ENCODE measurements at places on chromosomes 7 and 10.

DNA sequence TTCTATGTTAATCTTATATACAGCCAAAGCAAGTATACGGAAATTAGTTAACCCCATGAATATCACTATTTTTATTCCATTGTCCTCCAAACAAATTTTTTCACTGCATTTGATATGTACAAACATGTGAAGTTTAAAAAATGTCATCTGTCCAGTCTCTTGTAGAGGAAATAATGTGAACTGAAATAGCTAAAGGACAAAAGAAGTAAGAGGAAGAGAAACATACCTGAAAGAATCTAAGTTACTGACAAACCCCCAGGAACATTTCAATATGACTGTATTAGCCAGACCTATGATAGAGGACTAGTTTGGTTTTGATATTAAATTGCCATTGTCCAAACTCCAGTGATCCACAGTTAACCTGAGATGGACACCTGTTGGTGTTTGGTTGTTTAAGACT, 80.6 kb downstream of the NRCAM start:
- DNase-seq = no peak

DNA sequence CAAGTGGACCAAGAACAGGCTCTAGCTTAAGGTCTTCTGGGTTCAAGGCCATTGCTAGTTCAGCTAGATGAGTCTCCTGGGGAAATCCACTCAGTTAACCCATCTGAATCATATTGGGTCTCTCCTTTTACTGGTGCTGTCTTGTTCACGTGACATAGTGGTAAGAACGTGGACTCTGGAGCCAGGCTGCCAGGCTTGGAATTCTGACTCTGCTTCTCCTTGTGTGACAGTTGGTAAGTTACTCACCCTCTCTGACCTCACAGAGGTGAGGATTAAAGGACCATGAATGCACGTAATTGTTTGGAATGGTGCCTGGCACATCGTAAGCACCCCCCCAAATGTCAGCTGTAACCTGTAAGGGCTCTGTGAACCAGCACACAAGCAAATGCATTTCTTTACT, 9.7 kb upstream of the CALU start:
- no peak for DNase-seq

GRCh38 chr7:132072873-132073272, 503.4 kb downstream of the PLXNA4 start:
- DNase-seq = no peak

DNA sequence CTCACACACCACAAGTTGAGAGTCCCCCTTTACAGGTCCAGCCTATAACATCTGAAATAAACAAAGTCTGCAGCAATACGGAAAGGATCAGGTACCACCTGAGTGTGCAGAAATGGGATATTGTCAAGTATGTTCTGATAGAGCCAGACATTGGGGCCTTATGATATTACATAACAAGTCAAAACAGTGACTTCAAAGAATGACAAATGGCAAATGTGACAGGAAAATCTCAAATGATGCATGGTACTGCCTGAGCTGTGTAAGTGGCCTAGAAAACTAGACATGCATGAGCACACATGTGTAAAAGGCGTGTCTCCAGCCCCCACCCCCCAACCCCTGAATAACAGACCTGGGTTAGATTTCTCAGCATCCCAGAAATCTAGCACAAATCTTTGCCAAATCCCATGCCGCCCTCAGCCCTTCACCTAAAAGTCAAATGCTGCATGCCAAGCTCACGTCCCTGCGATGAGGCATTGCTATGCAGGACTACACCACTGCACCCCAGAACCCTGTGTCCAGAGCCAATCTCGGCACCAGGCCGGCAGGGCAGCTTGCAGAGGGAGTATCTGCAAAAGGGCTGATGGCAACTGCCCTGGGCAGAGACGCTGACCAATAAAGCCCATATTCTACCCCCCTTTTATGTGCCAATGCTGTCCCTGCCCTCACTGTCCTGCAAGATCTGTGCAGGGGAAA, 58.8 kb downstream of the PRKAG2 start:
- no peak for DNase-seq

DNA sequence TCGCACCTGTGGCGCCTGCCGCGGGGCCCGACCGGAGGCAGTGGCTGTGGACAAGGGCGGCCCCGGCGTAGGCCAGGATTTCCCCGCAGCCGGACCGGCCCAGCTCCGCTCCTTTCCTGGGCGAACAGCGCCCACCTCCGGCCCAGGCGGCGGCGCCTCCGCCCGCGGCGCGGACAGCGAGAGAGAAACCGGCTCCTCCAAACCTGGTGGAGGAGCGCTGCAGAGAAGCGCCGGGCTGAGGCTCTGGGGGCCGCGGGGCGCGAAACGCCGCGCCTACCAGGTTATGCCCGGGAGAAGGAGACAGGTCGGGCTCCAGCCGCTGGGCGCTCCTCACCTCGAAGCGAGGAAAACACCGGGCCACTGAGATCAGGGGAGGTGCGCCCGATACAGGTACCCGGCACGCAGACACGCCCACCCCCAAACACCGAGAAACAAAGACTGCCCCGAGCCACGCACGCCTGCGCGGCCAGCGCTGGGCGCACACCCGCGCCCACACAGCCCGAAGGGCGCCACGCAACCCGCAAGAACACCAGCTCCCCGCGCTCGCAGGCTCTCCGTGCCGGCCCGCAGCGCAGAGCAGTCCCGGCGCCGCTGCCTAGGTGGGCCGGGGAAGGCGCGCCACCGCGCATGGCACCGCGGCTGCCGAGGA, 3.3 kb downstream of the GRID1 start:
- peak; percentile 27 for DNase-seq

DNA sequence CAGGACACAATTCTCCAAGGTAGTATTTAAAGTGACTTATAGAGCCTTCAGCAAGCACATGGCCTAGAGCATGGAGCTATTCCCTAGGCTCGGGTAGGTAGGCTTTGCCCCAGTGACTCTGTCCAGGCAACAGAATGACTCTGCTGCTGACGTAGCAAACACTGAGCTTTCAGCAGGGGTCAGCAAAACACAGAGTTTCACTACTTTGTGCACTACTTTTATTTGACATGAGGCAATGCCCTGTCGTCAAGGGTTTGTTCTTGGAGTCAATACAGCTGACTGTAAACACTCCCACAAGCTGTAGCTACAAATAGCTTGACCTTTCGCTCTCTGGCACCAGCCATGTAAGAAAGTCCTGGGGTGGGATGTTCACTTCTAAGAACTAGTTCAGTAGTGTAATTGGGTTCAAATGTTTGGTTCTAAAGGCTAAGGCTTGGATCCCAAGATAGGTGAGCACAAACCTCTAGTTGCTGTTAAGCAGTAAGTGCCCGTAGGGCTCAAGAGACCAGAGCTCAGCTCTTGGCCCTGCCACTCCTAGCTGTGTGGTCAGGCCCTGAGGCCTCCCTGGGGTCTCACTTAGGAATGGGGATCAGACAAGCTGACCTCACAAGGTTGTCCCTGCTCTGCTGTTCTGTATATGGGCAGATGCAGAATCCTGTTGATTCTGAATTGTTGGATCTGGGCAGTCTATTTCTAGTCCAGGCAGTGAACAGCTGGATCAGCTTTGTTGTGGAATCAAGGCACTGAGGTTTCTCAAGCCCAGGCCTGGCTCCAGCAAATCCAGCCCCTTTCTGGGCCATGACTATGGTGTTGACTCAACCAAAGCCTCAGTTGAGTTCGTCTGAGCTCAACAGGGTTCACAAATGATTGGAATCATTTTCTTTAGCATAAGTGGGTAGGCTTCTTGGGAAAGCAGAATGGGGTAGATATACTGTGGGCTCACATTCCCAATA, 10.7 kb downstream of the NODAL start:
- no peak for DNase-seq

GRCh38 chr7:79212334-79212733, 241.1 kb downstream of the MAGI2 start:
- DNase-seq = no peak

- DNase-seq = no peak
Observed at GRCh38 chr7:125424721-125425120, 495.1 kb upstream of the POT1 start.

GRCh38 chr10:61024151-61024855, 80.3 kb upstream of the RHOBTB1 start:
- DNase-seq = no peak

- peak; percentile 34 for DNase-seq
Observed at GRCh38 chr7:130896898-130897514, 163.0 kb upstream of the KLF14 start.

- DNase-seq = no peak
Observed at GRCh38 chr10:71696628-71697326, 22.8 kb downstream of the C10orf105 start.
